ENCODE measurements at places on chromosomes 4 and X.

GRCh38 chr4:185304541-185304940 lies 91.2 kb downstream of the LRP2BP start:
- DNase-seq, result no peak

GRCh38 chr4:85681221-85681657 lies 206.3 kb downstream of the ARHGAP24 start:
- no peak for DNase-seq

DNA sequence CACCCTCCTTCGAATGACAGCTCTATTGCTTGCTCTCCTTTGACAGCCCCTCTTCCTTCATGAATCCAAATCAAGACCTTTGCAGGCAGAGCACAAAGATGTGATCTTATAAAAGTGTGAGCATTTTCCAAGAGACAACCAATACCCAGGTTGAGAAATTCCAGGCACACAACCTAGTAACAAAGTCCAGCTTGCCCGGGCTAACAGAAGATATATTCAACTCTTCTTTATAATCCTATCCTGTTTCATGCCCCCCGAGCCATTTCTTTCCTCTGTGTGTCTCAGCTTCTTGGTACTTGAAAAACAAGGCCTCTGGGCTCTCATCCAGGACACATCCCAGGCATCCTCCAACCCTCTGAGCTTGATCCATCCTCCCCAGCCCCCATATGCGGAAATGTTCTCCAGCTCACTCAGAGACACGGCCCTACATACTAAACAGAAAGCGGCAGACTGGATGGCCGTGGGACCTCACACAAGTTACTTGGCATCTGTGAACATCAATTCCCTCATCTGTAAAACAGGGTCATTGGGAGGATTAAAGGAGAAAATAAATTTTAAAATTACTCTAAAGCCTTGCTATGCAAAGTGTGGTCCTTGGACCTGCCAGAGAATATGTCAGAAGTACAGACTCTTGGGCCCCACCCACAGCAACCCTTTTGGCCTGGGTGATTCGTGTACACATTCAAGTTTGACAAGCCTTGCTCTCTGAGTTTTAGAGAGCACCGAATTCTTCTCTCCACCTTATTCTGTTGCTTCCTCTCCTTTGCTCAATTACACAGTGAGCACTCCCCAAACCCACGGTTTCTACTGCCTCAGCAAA lies 627.0 kb downstream of the BCOR start:
- no peak for DNase-seq

DNA sequence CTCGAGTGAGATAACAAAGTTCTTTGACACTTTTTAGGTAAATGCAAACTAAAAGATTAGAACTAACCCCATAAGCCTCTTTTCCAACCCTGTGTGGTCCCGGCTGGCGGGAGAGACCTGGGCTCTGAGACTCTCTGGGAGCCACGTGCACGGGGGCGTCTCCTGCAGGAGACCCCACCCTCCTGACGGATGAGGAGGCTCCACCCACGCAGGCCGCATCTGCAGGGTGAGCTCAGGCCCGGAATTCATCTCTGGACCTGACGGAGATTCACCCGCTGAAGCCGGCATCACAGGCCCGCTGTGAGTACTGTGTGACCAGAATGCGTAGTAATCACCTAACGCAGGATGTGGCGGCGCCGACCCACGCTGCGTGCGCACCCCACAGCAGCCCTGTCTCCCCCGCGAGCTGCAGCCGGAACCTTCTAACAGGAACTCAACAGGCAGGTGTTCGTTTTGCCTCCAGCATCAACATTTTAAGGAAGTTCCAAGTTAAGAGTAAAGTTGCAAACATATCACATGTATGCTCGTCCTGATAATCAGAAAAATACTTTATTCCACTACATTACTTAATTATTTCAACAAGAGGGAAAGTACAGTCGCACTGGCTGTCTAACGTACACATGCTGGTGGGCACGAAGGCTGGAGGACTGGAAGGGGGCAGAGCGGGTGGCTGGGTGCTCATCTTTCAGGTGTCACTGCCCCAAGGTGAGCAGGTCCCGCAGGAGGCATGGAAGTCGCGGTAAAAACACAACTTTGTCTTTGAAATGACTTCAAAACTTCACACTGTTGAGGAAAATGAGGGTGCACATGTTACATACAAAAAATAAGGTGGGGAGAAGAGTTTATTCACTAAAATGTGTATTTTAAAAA lies 44.5 kb downstream of the FGFRL1 start:
- peak; percentile 75 for DNase-seq

DNA sequence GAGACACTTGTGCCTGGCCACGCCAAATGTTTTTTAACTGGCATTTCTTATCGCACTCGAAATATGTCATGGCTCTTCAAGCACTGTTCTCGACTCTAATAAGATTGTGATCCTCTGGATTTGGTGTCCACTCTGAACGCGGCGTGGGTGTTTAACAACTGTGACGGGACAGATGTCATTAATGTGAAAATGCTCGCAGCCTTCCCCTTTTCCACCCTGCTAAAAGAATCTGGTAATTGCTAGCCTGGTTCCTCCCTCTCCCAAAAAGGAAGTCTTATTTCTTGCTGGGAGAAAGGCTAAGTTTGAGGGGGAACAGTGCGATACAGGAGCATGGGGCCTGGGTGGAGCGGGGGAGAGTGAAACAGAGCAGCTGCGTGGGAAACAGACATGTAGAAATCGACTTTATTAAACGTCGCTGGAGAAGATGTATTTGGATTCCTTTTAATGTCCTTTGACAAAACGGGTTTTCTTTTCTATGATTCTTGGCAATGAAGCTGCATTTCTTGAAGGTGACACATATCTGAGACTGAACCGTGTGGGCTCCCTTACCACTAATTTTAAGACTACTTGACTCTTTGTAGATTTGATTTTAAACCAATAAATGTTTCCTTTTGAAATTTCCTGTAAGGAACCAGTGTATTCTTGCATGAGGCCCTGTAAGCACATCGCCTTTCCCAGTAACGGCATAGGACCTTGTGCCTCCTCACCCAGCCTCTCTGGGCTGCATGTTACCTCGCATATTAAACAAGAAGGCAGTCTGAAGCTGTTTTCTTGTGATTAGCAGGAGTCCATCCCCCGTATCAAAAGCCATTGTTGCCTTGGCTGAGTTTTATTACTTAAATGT lies 17.8 kb downstream of the TBC1D1 start:
- DNase-seq, result no peak

DNA sequence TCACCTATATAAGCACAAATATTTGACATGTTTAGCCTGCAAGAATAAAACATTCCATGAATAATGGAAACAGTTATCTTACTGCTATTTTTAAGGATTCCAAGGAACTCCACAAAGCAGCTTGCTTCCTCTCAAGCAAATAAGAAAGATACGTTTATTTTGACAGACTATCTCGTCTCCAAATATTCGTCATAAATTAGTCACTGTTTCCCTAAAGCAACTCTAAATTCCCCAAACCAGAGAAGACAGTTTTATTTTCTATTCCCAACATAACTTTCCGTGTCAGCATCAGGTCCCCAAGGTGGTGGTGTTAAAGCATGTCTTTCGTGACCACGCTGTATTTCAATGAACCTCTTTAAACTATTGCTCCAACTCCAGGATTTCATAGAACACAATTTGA lies 24.3 kb upstream of the DKK2 start:
- no peak for DNase-seq

DNA sequence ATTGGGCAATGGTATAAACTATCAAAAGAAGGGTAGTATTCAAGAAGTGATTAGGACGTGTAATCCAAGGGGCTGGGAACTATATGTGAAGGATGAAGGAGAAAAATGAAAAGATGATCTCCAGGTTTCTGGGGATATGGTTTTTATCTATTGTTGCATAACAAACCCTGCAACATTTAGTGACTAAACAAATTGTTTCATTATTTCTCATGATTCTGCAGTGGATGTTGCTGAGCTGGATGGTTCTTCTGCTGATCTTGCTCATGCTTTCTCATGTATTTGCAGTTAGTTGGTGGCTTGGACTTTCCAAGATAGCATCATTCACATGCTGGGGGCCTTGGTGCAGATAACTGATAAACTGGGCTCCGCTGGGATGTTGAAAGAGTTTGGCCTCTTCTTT lies 29.1 kb downstream of the PHOX2B start:
- no peak for DNase-seq

GRCh38 chr4:173794662-173795061 lies 264.6 kb upstream of the HAND2 start:
- DNase-seq, result no peak

- DNase-seq, result no peak
Measured at GRCh38 chr4:158785718-158786117, 16.9 kb downstream of the FNIP2 start.

DNA sequence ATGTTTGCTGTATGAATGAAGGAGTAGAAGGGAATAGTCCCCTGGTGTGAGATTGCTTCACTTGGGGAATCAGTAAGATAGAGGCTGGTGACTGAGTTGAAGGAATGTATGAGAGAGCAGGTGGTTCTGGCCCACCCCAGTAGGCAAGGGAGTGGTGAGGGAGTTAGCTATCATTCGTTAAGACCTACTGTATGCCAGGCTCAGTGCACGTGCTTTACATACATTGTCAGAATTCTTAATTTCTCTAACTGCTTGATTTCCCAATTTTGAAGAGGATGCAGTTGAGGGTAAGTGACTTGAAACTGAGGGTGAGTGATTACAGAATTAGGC lies 700 bp downstream of the VMA21 start:
- no peak for DNase-seq

- no peak for DNase-seq
Measured at GRCh38 chr4:43234626-43235415, 342.3 kb downstream of the GRXCR1 start.

DNA sequence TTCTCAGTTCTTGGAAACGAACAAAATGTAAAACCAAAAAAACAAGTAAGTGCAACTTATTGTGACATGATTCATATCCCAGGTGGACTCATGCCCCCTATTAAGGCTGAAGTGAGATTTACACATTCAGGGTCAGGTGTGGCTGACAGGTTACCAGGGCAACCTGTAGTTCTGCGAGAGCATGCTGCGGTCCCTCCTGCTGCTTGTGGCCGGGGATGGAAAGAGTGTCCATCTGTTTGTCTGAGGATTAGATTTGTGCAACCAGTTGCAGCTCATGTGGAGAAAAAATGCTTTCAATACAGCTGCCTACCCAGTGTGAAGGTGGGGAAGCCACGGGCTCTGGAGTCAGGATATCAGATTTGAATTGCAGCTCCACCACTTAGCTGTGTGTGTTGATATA lies 78.8 kb downstream of the FAM184B start:
- no peak for DNase-seq

DNA sequence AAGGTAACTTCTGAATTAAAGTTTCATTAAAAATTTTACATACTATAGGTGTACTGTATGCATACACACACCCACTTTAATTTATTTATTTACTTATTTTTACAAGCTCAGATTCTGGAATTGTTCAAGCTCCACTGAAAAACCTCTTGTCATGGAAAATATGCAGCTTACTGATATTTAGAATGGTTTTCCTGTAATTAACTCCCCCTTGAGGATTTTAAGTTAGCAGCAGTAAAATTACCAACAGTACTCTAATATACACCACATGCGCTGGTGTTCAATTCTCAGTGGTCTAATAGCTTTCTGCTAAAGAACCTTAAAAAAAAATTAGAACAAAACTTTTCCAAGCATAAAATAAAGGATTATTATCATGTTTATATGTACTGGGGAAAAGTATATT lies 12.0 kb downstream of the MAB21L2 start:
- no peak for DNase-seq

- DNase-seq, result no peak
Measured at GRCh38 chr4:41832961-41833360, 84.4 kb upstream of the PHOX2B start.

DNA sequence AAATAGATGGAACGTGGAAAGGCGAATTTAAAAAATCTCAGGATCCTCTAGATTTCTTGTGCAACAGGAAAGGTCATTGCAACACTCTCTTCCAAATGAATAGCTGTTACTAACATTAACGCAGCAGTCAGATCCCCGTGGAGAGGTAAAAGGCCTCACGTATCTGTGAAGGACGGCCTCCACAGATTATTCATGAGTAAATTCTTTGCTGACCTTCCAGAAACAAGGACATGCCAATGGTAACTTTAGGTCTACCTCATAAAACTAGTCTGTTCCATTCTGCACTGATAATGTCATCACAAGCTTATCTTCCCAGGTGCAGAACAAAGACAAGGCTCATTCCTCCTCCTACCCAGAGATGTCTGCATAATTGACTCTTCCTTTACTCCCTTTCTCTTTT lies 16.1 kb upstream of the REPS2 start:
- DNase-seq, result no peak

DNA sequence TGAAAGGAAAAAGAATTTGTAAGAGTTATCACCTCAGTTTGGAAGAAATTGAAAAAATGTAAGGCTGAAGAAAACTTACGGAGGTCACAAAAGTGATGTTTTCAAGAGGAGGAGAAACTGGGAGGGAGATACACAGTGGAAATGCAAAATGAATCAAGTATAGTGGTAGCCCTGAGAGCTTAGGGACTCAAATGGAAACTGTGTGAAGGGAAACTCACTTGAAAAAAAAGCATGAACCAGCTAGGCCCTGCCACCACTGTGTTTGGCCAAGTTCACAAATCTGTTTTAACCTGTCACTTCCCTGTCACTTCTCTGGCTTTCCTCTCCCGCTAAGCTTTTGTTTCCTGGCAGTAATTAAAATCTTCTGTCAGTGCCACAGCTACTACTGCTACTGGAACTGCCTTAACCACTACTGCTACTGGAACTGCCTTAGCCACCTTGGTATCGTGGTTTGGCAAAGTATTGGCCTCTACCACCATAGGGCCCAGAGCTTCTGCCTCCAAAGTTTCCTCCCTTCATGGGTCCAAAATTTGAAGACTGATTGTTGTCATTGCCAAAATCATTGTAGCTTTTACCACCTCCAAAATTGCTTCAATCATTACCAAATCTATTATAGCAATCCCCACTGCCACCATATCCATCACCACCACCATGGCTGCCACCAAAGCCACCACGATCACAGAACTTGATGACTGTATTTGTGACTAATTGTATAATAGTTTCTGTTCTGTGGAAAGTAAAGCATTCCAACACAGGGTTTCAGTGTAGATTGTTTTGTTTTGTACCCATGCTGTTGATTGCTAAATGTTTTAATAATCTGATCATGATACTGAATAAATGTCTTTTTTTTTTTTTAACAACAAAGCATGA lies 41.5 kb downstream of the SMARCA5 start:
- DNase-seq, result no peak

GRCh38 chrX:77114501-77114900 lies 332.7 kb upstream of the FGF16 start:
- DNase-seq, result no peak

- no peak for DNase-seq
Measured at GRCh38 chr4:25662306-25662705, 6.7 kb downstream of the SLC34A2 start.

DNA sequence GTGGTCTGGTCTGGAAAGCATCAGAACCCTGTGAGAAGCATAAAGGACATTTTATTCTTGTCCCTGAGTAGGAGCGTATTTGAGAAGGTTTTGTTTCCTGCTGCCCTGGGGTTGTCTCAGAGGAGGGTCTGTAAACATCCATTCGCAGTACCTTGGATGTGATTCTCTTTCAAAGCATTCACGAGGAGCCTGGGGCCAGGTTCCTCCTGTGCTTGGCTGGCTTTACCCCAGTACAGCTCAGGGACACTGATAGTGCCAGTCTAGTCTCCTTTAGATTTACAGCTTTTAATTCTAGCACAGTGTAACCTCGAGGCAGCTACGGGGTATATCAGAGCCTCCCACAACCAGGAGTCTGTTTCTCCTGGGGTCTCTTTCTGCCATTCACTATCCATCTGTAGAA lies 2.7 kb downstream of the CLRN2 start:
- DNase-seq, result no peak
